Sigmoid colon (tissue), 7 donors: ENCODE measurements at places on chromosomes 16 and 17. TPM values are rescaled to one million over a fixed set of nuclear protein-coding genes. Genes with fewer than 3 reads are reported as not detected.
A peak's percentile ranks its signal among the peaks of the same experiment; 100 is the strongest.

- DNase-seq = no peak
- H3K36me3 ChIP-seq = peaks cover 32% of the 10 kb centered on the region
- H3K27ac ChIP-seq = no peak overlapping the region
- H3K27me3 ChIP-seq = no peaks in the 10 kb centered on the region
- no peaks in the 10 kb centered on the region for H3K4me1 ChIP-seq
- H3K4me3 ChIP-seq = no peak overlapping the region
These were observed 87.1 kb downstream of the CYTH1 start for GRCh38 chr17:78694805-78695531.

CDR2L gene
- 10.5 TPM for total RNA-seq

OTOP3 gene
- total RNA-seq = not detected

CIBAR2 gene
- total RNA-seq = not detected

- no peaks in the 10 kb centered on the region for H3K36me3 ChIP-seq
- no peak overlapping the region for H3K4me3 ChIP-seq
- H3K27me3 ChIP-seq = no peaks in the 10 kb centered on the region
- H3K27ac ChIP-seq = no peak overlapping the region
- H3K4me1 ChIP-seq = no peaks in the 10 kb centered on the region
These were observed 127.3 kb downstream of the MGAT5B start for GRCh38 chr17:76995387-76996105.

GRCh38 chr17:4144422-4144747 lies 1.4 kb downstream of the CYB5D2 start:
- peak overlapping the region; percentile 97 for H3K27ac ChIP-seq
- DNase-seq = no peak
- peak overlapping the region; percentile 76 for H3K4me3 ChIP-seq
- no peaks in the 10 kb centered on the region for H3K27me3 ChIP-seq
- no peaks in the 10 kb centered on the region for H3K4me1 ChIP-seq

- H3K4me3 ChIP-seq = no peak overlapping the region
- H3K4me1 ChIP-seq = peaks cover 7% of the 10 kb centered on the region
- no peak for DNase-seq
- no peak overlapping the region for H3K27ac ChIP-seq
- no peaks in the 10 kb centered on the region for H3K36me3 ChIP-seq
These were observed 4.0 kb upstream of the METRNL start for GRCh38 chr17:83075270-83075880.

GRCh38 chr16:50067290-50067853 lies 1.6 kb downstream of the HEATR3 start:
- H3K27me3 ChIP-seq = no peaks in the 10 kb centered on the region
- H3K27ac ChIP-seq = no peak overlapping the region
- peaks cover 27% of the 10 kb centered on the region for H3K4me1 ChIP-seq
- H3K4me3 ChIP-seq = peak overlapping the region; percentile 83

ARL6IP1 gene
- 107 TPM for total RNA-seq

- no peaks in the 10 kb centered on the region for H3K4me1 ChIP-seq
- H3K27me3 ChIP-seq = no peaks in the 10 kb centered on the region
- no peak overlapping the region for H3K27ac ChIP-seq
- H3K36me3 ChIP-seq = no peaks in the 10 kb centered on the region
- DNase-seq = no peak
These were observed 99.5 kb downstream of the SYCE1L start for GRCh38 chr16:77298418-77299360.

CCR7 gene
- total RNA-seq = not detected

ADAD2 gene
- not detected for total RNA-seq

CCL3 gene
- 1.4 TPM for total RNA-seq
